ENCODE measurements at places on chromosomes 7 and 10. TPM values are rescaled to one million over a fixed set of nuclear protein-coding genes. Genes with fewer than 3 reads are reported as not detected.
A peak's percentile ranks its signal among the peaks of the same experiment; 100 is the strongest.

DNA sequence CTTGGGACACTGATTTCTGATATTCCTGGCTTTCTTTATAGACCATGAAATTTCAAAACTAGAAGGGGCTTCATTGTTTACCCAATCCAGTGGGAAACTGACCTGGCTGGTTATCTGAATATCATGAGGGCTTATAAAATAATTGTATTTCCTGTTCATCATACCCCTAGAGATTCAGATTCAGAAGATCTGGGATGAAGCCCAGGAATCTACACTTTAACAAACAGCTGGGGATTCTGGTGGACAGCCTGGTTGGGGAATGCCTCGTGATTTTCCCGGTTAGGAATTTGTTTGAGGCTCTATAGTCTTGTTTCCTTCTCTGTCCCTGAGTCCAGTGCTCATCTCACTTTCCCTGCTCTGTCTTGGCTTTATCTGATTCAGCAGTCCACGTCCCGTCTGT, 110.3 kb downstream of the ADRA2A start:
- DNase-seq, result no peak

DNA sequence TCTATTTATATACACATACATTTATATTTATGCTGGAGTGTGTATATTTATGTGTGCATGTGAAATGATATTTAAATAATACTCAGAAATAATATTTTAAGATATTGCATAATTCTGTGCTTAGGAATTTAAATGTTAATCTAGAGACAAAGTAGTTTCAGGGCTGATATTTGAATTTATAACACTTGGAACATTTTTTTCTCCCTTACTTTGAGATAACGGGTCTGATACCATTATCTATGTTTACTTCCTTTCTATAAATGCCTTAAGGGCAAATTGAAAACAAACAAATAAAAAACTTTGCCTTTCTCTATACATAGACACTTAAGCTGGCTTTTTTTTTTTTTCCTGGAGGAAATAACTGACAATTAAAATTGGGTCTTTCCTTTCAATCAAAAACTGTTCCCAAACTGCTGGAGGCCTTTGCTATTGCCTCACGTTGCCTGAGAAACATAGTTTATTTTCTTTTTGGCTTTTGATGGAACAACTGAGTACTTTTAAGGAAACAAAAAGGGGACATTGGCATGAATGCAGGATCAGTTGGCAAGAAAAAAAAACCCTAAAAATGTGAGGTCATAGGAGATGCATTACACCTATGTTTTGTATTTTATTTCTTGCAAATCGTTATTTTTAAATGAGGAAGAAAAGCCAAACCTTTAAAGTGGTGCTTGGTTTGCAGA, 98.7 kb downstream of the ITGA8 start:
- no peak for DNase-seq

GRCh38 chr7:76071316-76072242, 23.7 kb downstream of the MDH2 start:
- peak; percentile 59 for DNase-seq

Gene ZNF438
- total RNA-seq, result 0.30 TPM

DNA sequence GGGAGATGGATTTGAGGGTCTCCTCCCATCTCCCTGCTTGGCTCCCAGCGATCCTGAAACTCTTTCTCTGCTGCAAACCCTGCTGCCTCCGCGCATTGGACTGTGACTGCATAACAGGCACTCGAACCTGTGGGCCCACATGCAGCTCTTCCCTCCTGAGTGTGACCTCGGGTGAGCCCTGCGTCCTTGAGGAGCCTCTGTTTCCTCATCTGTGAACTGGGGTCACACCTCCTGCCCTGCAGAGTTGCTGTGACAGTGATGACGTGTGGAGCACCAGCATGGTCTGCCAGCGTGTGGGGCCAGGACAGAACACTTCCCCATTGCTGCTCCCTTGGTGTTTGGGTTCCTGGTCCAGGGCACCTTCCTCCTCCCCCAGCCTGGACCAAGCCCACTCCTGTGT, 46.9 kb upstream of the PSMG3 start:
- DNase-seq, result no peak

Gene FFAR4
- total RNA-seq, result 0.16 TPM

DNA sequence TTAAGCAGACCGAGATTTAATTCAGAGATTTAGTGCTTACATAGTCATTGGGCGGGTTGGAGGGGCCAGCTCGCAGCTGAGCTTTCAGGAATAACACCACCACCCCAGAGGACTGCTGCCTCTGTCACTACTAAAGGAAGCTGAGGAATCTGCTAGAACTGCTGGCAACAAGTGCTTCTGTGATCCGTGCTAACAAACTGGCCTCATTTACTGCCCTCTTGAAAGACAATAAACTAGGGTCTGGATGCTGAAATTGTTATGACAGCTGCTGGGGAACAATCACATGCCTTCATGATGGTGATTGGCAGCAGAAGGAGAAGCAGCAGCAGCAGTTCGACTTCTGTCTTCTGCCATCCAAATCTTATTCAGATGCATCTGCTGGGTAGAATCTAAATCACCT, 285.5 kb upstream of the TAC1 start:
- DNase-seq, result no peak

Gene RTKN2
- total RNA-seq, result 2.7 TPM

GRCh38 chr7:95471071-95471470, 14.7 kb upstream of the ASB4 start:
- no peak for DNase-seq

- no peak for DNase-seq
These were observed 107.5 kb downstream of the DOCK1 start for GRCh38 chr10:127012769-127013152.

- no peak for DNase-seq
These were observed 19.1 kb downstream of the BTRC start for GRCh38 chr10:101373063-101373462.

GRCh38 chr7:138212314-138212713, 136.1 kb downstream of the AKR1D1 start:
- DNase-seq, result no peak

Gene SNCG
- 7.6 TPM for total RNA-seq

GRCh38 chr7:137944168-137944567, 57.7 kb downstream of the CREB3L2 start:
- no peak for DNase-seq

DNA sequence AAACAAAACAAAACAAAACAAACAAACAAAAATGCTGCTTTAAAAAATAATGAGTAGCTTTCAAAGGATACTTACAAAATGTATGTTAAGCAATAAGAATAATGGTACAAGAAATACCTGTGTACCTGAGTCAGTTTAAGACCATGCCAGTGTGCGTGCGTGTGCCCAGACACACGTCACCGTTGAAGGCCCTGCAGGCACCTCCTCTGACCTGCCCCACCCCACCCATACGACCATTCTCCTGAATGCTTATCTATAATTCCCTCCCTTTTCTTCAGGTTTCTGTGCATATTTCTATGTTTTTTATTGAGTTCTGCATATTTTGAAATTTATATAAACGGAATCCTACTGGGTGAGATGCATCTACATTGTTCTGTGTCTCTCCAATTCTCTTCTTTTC, 374.2 kb upstream of the KLF6 start:
- DNase-seq, result no peak

Gene CEP55
- 98.6 TPM for total RNA-seq

GRCh38 chr10:111109501-111110242, 32.8 kb downstream of the ADRA2A start:
- no peak for DNase-seq

DNA sequence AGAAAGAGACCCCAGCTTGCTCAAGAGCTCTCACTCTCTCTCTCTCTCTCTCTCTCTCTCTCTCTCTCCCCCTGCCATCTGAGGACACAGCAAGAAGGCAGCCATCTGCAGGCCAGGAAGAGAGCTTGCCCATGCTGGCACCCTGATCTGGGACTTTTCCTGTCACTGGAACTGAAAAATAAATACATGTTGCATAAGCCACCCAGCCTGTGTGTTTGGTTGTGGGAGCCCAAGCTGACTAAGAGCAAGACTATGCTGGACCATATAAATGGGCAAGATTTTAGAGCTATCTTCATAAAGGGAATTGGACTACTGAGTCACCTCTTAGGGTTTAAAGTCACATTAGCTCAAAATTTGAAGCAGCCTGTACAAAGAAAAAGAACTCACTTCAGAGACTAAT, 98.6 kb downstream of the SLC16A9 start:
- no peak for DNase-seq

DNA sequence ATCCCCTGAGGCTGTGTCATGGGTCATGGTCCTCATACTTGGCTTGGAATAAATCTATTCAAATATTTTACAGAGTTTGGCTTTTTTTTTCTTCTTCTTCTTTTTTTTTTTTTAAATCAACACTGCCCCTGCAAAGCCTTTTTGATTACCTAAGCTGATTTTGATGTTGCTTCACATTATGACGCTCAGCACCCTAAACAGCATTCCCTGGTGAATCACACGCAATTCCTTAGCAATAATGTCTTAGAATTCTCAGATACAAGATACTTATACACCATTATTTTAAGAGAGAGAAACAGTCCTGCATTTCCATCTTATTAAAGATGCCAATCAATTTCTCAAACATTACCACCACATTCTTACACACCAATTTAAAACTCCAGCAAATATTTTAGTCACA, 323.7 kb upstream of the IGFBP3 start:
- no peak for DNase-seq

Gene ABCB1
- total RNA-seq, result 0.81 TPM

DNA sequence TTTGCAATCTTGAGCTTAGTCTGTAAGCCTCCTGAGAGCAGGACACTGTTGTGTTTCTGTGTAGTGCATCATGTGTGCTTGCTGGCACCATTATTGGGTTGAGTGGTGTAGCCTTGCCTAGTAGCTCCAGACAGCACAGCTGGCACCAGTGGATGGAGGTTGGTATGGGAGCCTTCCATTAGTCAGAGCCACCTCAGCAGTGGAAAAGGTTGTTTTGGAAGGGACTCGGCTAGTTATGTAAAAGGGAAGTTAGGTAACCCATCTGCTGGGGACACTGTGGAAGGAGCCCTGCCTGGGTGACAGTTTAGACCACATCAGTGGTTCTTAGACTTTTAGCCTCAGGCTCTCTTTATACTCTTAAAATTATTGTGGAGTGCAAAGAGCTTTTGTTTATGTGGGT, 16.3 kb downstream of the MINDY4 start:
- no peak for DNase-seq

Gene COL28A1
- total RNA-seq, result not detected

DNA sequence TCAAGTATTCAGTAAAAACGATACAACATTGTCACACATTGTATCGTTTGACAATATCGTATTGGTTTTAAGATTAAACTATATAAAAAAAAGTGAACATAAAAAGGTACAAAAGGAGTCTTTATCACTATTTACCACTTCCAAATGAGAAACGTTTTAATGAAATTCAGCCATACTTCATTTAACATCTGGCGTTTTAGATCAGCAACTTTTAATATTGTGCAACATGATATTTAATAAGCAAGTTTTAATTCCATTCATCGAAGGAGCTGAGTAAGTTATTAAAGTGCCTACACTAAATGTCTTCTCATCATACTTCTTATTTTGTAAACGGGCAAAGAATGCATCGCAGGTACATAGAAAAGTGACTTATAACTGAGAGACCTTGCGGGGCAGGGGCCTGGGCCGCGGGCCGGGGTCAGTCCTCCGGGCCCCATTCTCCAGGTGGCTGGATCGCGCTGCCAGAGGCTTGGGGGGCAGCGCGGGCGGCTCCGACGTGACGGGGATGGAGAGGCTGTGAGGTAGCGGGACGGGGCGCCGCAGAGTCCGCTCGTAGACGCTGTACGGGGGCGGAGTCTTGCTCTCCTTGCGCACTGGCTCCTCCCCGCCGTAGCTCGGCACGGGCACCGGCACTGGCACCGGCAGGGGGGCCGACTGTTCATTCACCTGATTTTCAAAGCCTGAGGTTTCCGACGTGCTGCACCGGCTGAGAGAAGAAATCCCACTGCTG, 165.8 kb upstream of the IMMP2L start:
- no peak for DNase-seq

GRCh38 chr10:131662851-131663250, 238.0 kb upstream of the PPP2R2D start:
- no peak for DNase-seq

Gene HGF
- 41.0 TPM for total RNA-seq

Gene ABCC2
- total RNA-seq, result 0.72 TPM

DNA sequence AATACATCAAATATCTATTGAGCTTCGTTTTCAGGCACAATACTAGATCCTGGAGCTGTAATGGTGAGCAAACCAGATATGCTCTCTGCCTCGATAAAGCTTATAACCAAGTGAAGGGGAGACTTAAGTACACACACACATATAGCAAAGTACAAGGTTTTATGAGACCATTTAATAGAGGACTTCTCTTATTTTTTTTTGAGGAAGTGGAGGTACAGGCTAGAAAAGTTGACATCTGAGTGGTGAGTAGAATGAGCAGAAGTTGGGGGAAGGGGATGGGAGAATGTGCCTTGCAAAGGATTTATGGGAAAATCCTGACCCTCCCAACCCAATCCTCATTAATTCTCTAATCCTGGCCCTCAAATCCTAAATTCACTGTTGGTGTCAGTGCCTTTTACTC, 7.7 kb downstream of the CCDC136 start:
- no peak for DNase-seq

Gene AKR1C8
- total RNA-seq, result not detected

Gene SEC61G
- 1,484 TPM for total RNA-seq

Gene MMRN2
- total RNA-seq, result 0.12 TPM

Gene PLEKHS1
- total RNA-seq, result not detected

DNA sequence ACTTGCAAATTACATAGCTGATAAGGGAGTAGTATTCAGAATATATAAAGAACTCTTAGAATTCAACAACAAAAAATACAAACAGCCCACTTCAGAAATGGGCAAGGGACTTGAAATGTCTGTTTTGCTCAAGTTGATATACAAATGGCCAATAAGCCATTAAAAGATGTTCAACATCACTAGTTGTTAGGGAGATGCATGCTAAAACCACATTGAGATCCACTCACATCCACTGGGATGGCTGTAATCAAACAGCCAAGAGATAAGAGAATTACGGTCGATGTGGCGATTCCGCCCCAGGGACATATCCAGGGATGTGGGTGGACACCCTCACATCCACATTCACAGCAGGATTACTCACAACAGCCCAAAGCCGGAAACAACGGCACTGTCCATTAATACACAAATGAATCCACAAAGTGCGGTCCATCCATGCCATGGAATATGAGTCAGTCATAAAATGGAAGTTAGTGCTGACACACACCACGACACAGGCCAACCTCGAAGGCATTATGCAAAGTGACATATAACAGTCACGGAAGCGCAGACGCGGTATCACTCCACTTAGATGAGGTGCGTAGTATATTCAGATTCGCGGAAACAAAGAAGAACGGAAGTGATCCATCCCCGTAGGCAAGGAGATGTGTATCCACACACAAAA, 227.8 kb downstream of the DNAJB6 start:
- DNase-seq, result peak; percentile 4

Gene VGF
- total RNA-seq, result 0.63 TPM

GRCh38 chr7:127976738-127977120, 54.5 kb downstream of the LRRC4 start:
- DNase-seq, result no peak

GRCh38 chr7:157846271-157846670, 509.5 kb downstream of the DNAJB6 start:
- DNase-seq, result no peak

Gene ADCYAP1R1
- total RNA-seq, result not detected

GRCh38 chr7:155257482-155258225, 40.0 kb upstream of the INSIG1 start:
- peak; percentile 89 for DNase-seq
